ENCODE measurements at places on chromosomes 5 and 9.

DNA sequence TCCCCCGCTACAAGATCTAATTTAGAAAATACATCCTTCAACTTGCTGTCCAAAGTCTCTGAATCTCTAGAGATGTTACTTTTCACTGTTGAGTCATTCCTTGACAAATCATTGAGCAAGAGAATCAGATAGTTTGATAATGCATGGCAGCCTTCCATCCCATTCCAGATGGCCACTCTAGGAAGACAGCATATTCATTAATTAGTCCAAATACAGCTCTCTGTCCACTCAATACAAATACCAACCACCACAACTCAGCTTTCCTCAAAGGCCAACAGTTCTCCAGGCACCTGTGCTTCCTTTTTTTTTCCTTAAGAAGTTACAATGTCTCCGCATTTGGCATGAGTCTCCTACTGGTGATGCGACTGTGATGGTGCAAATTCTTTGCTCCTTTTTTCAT, 72.3 kb downstream of the DROSHA start:
- no peak for DNase-seq

GRCh38 chr5:128965011-128965637, at the start of gene SLC27A6:
TSS of gene SLC27A6 (plus strand) at chr5:128965488. CDS start at chr5:128966138, 650 bp downstream.
- no peak for DNase-seq

- no peak for DNase-seq
These were observed 204.5 kb downstream of the FBXL7 start for GRCh38 chr5:15704397-15704947.

DNA sequence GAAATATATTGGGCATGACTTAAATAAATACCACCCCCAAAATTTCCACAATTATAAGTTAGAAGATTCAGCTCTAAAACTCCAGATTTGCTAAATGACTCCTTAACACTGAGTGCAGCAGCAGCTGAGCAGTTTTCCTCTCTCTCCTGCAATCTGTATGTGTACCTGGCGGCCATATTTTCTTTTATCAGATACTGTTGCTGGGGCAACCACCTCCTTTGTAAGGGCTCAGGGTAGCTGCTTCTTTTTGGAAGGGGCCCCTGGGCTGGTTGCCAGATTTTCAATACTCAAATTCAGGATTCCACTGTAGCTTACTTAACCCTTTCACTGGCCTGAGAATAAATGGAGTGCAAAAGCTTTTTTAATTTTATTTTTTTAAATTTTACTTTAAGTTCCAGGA, 197.0 kb downstream of the TAF11L14 start:
- no peak for DNase-seq

DNA sequence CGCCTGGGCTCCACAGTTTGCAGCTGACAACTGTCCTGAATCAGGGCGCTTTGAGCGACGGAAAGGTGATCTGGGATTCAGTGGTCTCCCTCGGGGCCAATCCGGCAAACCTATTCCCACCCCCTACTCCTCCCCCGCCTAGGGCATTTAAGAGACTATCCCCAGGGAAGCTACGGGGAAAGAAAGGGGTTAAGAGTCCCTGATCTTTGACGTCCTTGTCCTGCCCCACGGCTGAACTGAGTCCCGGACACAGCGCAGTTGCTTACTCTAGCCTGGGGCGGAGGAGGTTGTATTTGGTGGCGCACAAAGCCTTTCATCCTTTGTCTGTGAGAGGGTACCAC, 3.4 kb downstream of the RORB start:
- no peak for DNase-seq

GRCh38 chr9:94010980-94011533, 55.9 kb upstream of the BARX1 start:
- no peak for DNase-seq

GRCh38 chr5:96340357-96340756, 92.7 kb downstream of the PCSK1 start:
- DNase-seq: no peak

DNA sequence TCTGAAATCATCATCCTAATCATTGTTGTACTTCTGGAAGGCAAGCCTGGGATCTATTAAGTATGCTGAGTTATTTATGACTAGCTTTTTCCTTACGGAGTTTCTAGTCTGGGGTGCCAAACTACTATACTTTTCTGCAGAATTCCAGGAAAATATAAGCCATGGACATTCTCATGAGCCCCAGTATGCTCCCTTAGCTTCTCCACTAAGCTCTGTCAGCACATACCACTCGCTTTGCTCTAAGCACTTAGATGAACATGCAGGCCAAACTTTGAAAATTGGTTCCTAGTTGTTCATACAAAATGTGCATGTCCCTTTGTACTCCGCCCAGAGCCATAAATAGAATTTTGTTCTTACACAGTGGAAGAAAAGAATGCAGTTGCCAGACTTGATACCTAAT, 284.6 kb downstream of the ARRDC3 start:
- no peak for DNase-seq

GRCh38 chr9:111691672-111692329, 30.4 kb downstream of the GNG10 start:
- DNase-seq: peak; percentile 42

GRCh38 chr9:110125207-110125751, 82.7 kb downstream of the C9orf152 start:
- DNase-seq: no peak

- no peak for DNase-seq
These were observed 1.9 kb downstream of the ROR2 start for GRCh38 chr9:91948101-91948596.

DNA sequence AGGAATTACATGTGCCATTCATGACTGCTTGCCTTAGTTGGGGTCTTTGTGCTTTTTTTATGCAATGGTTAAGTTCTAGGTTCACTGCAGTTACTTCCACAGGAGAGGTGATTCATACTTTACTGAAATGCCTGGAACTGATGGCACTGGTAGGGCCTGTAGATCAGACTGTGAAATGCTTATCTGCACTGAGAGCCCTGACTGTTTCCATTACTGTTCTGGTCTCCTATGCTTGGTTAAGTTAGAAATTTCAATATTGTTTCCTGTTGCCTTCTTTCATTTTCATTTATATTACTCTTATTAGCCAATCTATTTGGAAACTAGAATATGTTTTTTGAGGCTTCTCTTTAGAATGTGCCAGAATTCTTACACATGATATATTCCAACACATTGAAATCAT, 484.1 kb upstream of the SEMA6A start:
- DNase-seq: no peak

DNA sequence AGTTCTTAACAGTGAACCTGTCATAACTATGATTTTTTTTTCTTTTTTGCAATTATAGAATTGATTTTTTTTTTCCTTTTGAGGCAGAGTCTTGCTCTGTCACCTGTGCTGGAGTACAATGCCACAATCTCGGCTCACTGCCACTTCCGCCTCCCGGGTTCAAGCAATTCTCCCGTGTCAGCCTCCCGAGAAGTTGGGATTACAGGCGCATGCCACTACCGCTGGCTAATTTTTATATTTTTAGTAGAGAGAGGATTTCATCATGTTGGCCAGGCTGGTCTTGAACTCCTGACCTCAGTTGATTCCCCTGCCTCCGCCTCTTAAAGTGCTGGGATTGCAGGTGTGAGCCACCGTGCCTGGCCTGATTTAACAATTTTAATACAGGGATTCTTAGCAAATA, 21.4 kb downstream of the UGCG start:
- no peak for DNase-seq

- DNase-seq: no peak
These were observed 368 bp downstream of the SH3TC2 start for GRCh38 chr5:149062371-149063016.

DNA sequence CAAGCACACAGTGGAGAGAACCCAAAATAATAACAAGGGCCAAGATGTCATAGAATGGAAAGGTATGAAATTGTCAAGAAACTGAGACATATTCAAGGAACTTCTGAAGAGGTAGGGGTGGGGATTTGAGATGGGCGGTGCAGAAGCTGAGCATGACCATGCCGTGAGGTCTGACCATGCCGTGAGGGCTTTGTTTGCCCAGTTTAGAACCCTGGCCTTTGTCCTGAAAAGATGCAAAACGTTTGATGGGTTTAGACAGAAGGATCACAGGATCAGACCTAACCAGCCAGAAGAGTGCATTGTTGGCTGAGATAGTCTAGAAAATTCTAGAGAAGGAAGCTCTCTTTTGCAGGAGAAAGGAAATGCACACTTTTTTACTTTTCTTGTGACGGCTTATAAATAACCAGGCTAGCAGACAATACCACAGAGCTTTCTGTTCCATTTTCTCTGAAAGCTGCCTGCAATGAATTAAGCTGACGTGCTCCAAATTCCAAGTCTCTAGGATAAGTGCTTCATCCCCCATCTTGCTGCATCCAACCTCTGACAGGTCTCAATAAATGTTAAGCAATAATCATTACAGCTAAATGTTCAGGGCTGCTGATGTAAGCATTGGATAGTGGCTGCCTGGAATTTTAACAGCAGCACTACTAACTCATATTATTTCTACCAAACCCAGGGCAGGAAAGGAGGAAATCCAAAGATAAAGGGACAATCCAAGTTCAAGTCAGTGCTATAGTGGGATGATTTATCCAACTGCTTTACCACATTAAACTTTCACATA, 110.9 kb upstream of the IL6ST start:
- no peak for DNase-seq

- DNase-seq: no peak
These were observed 642.3 kb downstream of the ACTL7B start for GRCh38 chr9:108213511-108213910.

DNA sequence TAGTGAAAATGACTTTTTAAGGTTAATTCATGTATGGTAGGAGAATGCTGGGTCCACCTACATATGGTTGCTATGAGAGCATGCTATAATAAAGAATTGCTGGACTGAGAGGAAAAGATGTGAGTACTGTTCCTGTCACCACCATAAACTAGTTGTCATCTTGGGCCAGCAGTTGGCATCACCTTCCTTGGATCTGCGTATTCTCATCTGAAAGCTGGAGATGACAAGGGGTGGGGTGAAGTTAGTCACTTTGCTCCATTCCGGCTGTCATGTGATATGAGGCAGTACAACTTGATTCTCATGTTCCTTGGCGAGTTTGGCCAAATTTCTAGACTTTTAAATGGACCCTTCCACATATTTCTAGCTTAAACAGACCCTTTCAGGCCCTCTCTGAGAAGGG, 33.3 kb downstream of the PIP5K1B start:
- DNase-seq: no peak

DNA sequence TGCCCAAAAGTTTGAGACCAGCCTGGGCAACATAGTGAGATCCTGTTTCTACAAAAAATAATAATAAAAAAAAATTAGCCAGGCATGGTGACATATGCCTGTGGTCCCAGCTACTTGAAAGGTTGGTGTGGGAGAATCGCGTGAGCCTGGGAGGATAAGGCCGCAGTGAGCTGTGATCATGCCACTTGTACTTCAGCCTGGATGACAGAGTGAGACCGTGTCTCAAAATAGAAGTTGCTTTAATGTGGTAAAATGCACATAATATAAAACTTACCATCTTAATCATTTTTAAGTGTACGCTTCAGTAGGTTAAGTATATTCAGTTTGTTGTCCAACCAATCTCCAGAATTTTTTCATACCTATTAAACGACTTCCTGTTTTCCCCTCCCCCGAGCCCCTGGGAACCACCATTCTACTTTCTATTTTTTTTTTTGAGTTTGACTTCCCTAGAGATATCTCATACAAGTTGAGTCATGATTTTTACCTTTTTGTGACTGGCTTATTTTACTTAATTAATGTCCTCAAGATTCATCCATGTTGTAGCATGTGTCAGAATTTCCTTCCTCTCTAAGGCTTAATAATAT, 120.1 kb upstream of the POC5 start:
- no peak for DNase-seq

DNA sequence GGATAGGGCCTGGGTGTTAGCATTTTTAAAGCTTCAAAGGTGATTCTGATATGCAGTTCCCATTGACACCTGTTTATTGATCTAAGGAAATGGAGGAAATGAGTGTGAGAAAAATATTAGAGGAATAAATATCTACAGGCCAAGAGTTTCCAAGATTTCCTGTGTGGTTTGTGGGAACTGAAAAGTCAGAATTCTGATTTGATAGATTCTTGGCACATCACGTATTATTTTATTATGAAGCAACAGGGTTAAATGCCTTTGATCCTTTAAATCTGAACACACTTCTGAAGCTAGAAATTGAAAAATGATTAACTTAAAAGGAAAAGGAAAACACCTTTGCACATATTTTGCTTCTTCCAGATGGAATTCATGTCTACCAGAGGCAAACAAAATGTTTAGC, 113.7 kb downstream of the CD180 start:
- no peak for DNase-seq

GRCh38 chr9:126988857-126989256, 74.3 kb downstream of the RALGPS1 start:
- DNase-seq: no peak

DNA sequence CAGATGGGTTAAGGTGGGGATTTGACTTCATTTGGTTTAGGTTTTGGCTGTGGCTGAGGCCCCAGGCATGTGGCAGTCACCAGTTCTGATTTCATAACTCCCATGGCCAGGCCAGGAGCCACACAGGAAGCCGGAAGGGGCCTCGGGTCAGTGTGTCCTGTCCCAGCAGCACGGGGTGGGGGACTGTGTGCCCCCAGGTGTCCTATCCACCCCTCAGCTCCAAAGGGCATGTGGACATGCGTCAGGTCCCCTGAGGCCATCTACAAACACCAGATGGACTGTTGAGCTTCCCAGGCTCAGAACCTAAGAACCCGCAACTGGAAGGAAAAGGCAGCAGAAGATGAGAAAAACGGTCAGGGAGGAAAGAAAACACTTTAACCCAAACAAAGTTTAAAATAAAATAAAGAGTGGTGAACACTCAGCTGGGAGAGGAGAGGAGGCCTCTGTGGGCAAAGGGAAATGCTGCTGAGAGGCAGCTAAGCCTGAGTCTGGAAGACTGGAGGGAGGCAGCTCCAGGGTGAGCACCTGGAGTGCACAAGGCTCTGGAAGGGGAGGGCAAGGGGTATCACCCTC, 260.8 kb downstream of the AUH start:
- DNase-seq: no peak

GRCh38 chr9:89880161-89880560, 275.3 kb downstream of the GADD45G start:
- DNase-seq: no peak

GRCh38 chr5:6729386-6730310, 16.4 kb downstream of the TENT4A start:
- peak; percentile 36 for DNase-seq

GRCh38 chr9:134283111-134283515, 43.1 kb upstream of the RXRA start:
- DNase-seq: no peak

- no peak for DNase-seq
These were observed 99.1 kb downstream of the BNC2 start for GRCh38 chr9:16771356-16771755.

- DNase-seq: peak; percentile 9
These were observed 98.9 kb upstream of the CPEB4 start for GRCh38 chr5:173789031-173789920.

GRCh38 chr9:1743121-1743960, 271.8 kb upstream of the SMARCA2 start:
- no peak for DNase-seq

- no peak for DNase-seq
These were observed 30.4 kb downstream of the NFX1 start for GRCh38 chr9:33320568-33321261.
